ENCODE measurements at places on chromosomes 1 and 21.
A peak's percentile ranks its signal among the peaks of the same experiment; 100 is the strongest.

- DNase-seq: no peak
These were observed 671 bp upstream of the PYGO2 start for GRCh38 chr1:154962156-154962749.

- no peak for DNase-seq
These were observed 21.7 kb downstream of the UBE4B start for GRCh38 chr1:10054465-10054864.

- DNase-seq: no peak
These were observed 66.8 kb upstream of the RGS7 start for GRCh38 chr1:241423541-241424479.

GRCh38 chr21:38439957-38440356, 58.3 kb downstream of the ERG start:
- no peak for DNase-seq

DNA sequence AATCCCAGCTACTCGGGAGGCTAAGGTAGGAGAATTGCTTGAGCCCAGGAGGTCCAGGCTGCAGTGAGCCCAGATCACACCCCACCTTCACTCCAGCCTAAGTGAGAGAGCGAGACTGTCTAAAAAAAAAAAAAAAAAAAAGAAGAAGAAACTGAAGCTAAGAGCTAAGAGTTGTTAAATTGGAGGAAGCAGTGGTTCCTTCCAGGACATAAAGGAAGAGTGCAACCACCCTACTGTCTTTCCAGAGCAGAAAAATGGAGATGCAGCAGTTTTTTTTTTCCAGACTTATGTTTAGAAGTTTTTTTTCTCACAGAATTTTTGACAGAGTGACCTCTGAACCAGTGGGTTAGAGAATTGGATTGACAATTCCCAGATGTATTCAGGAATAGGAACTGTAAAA, 88.7 kb downstream of the HLX start:
- DNase-seq: no peak

GRCh38 chr21:44880405-44881197, 7.1 kb upstream of the PTTG1IP start:
- peak; percentile 94 for DNase-seq

GRCh38 chr1:24383381-24383940, 30.1 kb downstream of the STPG1 start:
- DNase-seq: no peak
